Breast epithelium (tissue), 4 donors: ENCODE measurements at places on chromosomes 2 and 18. TPM values are rescaled to one million over a fixed set of nuclear protein-coding genes. Genes with fewer than 3 reads are reported as not detected.

DUSP2 gene
- total RNA-seq = 1.9 TPM

TMEFF2 gene
- not detected for total RNA-seq

SP100 gene
- 128 TPM for total RNA-seq

SP5 gene
- total RNA-seq = 5.8 TPM

MAP3K20 gene
- 34.8 TPM for total RNA-seq

SLC40A1 gene
- 183 TPM for total RNA-seq
